ENCODE measurements at places on chromosomes 11 and 22.
A peak's percentile ranks its signal among the peaks of the same experiment; 100 is the strongest.

- no peak for DNase-seq
These were observed 79.1 kb downstream of the GUCY1A2 start for GRCh38 chr11:106939157-106939556.

GRCh38 chr11:98243897-98244296 lies 776.9 kb upstream of the CNTN5 start:
- DNase-seq = no peak

DNA sequence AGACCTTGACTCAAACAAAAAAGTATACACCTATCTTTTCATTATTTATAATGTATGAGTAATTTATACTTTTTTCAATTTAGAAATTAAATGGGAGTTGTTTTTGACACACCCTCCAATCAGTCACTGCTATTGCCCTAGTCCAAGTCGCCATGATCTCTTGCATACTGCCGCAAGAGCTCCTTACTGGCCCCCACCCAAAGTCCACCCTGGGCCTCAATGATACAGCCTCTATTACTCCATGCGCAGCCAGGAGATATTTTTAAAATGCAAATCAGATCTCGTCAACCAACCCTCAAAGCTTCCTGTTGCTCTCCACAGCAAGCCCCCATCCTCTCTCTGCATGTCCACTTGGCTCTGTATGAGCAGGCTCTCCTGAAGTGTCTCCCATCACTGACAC lies 12.8 kb upstream of the LMO1 start:
- no peak for DNase-seq

GRCh38 chr22:50582493-50583293 lies at the start of gene CHKB:
Gene CHKB, minus strand, starts transcription at chr22:50582849. Its CDS starts 68 bp downstream, at chr22:50582781.
- peak; percentile 99 for DNase-seq

DNA sequence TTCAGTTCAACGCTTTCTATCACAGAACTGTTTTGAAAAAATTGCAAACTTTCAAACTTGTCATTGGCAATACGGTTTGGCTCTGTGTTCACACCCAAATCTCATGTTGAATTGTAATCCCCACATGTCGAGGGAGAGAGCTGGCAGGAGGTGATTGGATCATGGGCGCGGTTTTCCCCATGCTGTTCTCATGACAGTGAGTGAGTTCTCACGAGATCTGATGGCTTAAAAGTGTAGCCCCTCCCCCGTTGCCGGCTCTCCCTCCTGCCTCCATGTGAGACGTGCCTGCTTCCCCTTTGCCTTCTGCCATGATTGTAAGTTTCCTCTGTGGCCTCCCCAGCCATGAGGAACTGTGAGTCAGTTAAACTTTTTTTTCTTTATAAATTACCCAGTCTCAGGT lies 1144.0 kb downstream of the BRD1 start:
- DNase-seq = no peak

GRCh38 chr11:64542172-64543125 lies 48.6 kb upstream of the SLC22A12 start:
- no peak for DNase-seq

GRCh38 chr11:12069066-12069676 lies 41.2 kb upstream of the MICAL2 start:
- no peak for DNase-seq

DNA sequence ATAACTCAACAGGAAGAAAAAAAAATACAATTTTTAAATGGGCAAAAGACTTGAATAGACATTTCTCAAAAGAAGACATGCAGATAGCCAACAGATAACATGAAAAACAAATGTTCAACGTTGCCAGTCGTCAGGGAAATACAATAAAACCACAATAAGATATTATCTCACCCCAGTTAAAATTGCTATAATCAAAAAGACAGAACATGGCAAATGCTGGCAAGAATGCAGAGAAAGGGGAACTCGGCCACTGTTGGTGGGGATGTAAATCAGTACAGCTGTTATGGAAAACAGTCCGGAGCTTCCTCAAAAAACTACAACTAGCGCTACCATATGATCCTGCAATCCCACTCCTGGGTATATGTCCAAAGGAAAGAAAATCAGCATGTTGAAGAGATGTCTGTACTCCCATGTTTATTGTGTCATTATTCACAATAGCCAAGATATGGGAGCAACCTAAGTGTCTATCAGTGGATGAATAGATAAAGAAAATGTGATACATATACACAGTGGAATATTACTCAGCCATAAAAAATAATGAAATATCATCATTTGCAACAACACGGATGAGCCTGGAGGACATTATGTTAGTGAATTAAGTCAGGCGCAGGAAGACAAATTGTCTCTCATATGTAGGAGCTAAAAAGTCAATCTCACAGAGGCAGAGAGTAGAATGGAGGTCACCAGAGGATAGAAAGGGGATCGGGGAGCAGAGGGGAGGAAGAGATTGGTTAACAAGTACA lies 12.2 kb upstream of the CYTH4 start:
- no peak for DNase-seq

DNA sequence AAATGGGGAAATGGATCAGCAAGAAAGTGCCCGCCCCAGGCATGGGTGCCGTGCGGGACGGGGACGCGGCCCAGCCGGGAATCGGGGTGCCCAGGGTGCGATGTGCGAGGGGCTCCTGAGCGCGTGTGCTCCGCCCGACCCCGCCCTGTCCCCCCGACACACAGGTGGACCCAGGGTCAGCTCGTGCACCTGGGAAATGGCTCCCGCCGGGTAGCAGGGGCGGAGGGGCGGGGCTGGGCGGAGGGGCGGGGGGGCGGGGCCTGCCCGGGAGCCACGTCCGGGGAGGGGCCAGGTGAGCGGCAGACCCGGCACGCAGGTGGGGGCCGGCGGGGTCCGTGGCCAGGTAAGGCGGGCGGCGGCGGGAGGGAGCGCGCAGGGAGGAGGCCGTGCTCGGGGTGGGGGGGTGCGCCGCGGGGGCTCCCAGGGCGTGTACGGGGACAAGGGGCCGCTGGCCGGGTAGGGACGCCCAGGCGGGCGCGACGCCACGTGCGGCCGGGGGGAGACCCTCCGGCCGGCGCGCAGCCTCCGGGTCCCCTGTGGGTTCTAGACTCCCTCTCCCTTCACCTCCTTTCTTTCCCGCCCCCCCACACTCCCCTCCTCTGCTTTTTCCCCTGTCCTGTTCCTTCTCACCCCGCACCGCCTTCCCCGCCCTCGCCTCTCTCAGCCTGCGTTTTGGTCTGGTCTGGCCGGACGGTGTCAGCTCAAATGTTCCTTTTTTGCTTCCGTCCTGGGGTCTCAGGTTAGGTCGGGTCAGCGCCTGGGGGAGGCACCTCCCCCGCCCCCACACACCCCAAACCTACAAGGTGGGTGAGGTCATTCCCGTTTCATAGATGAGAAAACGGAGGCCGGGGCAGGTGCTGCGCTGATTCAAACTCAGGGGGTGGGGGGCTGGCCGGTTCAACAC lies at the start of gene ARHGAP8:
TSS of gene ARHGAP8 (plus strand) at position 291 of the 904 bp plus-strand sequence. CDS start 33,953 bp downstream, outside the sequence.
- DNase-seq = peak; percentile 36

- no peak for DNase-seq
These were observed 26.8 kb downstream of the MYH9 start for GRCh38 chr22:36360871-36361383.
